NCI-H1105 treated with DMSO at 0.1 percent for 48 hours (cell line): ENCODE measurements at places on chromosomes 5 and 9.
A peak's percentile ranks its signal among the peaks of the same experiment; 100 is the strongest.

- no peak for DNase-seq
These were observed 14.3 kb downstream of the OR2V2 start for GRCh38 chr5:181161534-181162175.

DNA sequence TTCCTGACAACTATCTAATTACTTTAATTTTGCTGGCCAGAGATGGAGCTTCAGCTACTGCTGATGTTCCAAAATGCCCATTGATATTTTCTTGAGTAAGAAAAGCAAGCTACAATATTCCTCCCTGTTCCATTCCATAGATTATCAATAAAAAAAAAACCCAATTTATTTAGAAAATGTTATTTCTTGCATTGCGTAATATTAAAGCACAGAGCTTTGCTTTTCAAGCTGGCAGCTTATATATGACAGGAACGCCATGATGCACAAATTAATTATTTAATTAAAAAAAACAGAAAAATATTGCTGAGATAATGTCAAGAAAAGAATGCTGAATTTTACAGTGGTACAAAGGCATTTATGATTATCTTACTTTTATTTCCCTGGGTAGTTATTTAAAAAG, 47.9 kb downstream of the TRPM3 start:
- DNase-seq = no peak

GRCh38 chr5:67115817-67116216, 80.8 kb downstream of the CD180 start:
- DNase-seq = no peak

GRCh38 chr5:138884554-138884953, 9.4 kb upstream of the LRRTM2 start:
- no peak for DNase-seq

GRCh38 chr9:136357202-136357725, 6.3 kb downstream of the DNLZ start:
- DNase-seq = no peak

- no peak for DNase-seq
These were observed 340.9 kb downstream of the EFNA5 start for GRCh38 chr5:107329850-107330249.

DNA sequence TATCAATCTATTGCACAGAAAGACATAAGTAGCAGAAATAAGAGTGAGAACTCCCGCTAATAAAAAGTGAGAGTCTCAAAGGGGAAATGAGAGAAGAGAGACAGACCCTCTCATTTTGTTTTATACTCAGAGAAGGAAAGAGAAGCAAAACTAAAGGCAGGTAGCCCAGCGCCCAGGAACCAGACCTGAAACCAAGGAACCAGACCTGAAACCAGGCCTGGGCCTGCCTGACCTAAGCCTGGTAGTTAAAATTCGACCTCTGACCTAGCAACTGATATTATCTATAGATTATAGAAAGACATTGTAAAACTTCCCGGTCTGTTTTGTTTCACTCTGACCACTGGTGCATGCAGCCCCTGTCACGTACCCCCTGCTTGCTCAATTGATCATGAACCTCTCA, 134.5 kb upstream of the SEMA6A start:
- no peak for DNase-seq

DNA sequence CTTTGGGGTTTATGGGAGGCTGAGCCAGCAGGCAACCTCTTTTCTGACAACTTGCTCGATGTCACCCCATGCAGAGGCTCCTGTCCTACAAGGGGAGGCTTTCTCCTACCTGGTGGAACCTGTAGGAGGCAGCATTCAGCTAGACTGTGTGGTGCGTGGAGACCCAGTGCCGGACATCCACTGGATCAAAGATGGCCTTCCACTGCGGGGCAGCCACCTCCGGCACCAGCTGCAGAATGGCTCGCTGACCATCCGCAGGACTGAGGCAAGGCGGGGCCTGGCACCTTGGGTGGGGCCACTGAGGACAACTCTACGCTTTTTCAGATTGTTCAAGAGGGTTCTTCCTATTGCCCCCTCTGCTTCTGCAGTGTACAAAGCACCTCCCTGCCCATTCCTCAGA, 36.1 kb upstream of the ASS1 start:
- no peak for DNase-seq

- no peak for DNase-seq
These were observed 29.6 kb downstream of the SAR1B start for GRCh38 chr5:134603059-134603458.

- DNase-seq = no peak
These were observed 97.3 kb downstream of the CFAP90 start for GRCh38 chr5:7753596-7753995.

GRCh38 chr9:36499174-36499890, 73.4 kb upstream of the MELK start:
- peak; percentile 89 for DNase-seq

GRCh38 chr9:124611106-124611505, 103.9 kb upstream of the NR5A1 start:
- no peak for DNase-seq

- DNase-seq = no peak
These were observed 37.8 kb downstream of the BHMT start for GRCh38 chr5:79149433-79149832.

GRCh38 chr5:6107675-6108539, 270.4 kb downstream of the MED10 start:
- no peak for DNase-seq

DNA sequence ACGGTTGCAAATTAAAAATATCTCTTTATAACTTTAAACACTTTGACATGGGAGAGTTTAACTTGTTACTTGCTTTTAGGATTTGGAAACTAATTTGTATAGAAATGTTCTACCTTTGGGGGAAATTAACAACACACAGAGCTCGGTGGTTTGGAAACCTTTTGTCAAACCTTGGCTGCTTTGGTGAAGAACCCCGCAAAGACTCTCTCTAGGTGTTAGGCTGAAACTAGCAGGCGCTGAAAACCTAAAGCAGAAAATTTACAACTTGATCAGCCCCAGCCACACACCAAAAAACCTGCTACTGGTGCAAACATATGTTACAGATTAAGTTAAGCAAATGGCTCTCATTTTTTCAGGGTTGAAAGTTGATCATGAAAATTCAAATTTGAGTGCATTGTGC, 25.8 kb downstream of the NR2F1 start:
- DNase-seq = no peak

GRCh38 chr9:91678807-91679580, 255.4 kb upstream of the NFIL3 start:
- no peak for DNase-seq

GRCh38 chr5:43193181-43193893, 1.3 kb downstream of the NIM1K start:
- DNase-seq = peak; percentile 70

GRCh38 chr5:135705141-135705631, 126.4 kb upstream of the CXCL14 start:
- DNase-seq = no peak

DNA sequence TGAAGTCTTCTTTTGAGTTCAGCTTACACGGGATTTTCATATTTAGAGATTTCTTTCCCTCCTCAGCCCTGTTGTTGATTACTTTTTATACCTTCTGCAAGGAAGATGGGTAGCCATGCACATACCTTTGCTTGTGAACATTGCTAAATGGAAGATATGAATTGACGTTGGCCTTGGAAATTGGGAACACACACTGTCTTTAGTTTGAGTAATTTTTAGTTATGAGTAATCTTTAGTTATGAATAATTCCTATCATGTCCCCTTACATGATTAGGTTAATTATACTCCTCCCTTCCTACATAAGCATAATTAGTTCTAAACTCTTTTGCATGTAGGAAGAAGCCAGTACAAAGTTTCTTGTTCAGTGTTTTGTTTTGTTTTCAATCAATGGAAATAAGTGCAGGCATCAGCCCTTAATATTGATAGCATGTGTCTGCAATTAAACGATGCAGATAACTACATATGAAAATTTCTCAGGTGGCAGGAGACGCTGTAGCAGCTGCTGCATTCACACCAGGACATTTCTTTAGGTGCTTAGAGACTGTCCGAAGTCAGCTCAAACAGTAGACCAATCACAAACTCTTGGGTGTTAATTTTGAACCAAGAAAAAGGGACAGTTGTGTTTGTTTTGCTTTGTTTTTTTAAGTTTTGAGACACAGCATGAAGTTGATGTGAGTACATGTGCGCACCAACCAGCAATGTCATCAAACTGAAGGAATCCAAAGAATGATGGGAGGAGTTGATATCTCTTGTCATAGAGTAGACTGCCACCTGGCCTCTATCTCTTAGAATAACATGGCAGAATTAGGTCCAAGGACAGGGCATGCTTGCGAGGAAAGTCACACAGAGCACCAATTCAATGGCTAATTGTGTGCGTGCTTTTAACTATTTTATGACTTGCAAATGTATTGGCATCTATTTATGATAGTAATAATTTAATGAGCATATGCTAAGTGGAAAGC, 51.4 kb downstream of the SMARCA2 start:
- DNase-seq = no peak

DNA sequence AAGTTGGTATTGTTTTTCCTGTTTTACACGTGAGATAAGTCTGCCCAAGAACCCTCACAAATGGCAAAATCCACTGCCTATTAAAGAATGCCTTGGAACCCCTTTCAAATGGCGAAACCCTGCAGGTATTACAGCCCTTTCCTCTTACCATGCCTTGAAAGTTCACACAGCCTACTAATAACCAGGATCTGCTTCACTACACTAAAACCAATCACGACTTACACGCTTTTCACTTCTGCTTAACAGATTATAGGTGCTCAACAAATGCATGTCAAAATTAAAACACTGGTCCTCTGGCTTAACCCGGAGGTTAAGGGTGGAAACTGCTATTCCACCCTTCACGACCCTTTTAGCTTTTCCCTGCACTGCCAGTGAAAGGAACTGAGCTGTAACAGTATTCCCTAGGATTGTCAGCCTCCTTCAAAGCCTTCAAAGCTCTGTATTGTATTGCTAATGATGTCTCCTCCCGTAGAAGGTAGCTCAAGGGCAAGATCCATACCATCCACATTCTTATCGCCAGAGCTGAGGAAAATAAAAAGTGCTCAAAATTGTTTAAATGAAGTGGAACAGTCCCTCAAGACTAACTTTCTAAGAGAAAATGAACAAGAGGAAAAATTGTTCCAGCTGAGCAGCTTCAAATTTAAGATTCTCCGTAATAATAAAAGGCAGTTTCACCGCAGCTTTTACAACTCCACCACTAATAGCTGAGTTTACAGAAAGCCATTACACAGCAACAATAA, 997 bp downstream of the AUH start:
- no peak for DNase-seq

GRCh38 chr5:34047774-34048572, 5.0 kb upstream of the C1QTNF3 start:
- no peak for DNase-seq

DNA sequence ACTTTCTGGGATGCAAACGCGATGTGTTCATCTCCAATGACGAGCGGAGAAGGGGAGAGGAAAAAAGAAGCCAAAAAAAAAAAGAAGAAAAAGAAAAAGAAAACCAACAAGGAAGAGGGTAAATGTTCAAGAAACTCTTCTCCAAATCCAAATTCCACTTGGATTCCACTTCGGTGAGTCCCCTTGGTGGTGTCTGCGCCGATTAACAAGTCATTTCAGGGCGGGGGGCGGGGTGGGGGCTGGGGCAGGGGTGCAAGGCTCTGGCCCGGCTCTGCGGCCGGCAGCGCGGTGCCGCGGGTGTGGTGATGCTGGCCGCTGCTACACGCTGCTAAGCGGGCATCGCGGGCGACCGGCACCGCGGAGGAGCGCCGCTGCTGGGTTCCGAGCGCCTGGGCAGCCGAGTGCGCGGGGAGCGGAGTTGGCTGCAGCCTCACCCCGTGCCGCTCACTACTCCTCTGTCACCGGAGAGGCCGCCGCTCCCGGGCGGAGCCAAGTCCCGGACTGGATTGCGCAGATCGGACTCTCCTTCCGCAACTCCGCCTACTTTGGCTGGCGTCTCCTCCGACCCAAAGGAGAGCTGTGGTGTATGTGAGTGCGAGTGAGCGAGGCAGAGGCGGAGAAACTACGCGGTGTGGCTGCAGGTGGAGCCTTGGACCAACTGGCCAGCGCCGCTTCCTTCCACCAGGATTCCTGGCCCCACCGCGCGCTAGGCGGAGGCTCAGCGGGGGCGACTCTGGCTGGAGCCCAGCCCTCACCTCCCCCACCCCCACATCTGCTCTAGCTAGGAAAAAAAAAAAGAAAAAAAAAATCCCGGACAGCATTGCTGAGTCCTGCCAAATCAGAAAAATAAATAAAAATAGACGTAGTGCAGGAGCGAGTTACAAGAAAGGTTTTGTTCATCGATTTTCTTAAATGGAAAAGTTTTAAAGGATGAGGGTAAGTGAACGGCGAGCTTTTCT, at the start of gene SEMA6A:
Gene SEMA6A, minus strand, starts transcription at position 457 of the 959 bp plus-strand sequence. CDS start 69,879 bp downstream, outside the sequence.
- DNase-seq = peak; percentile 38

- DNase-seq = no peak
These were observed 28.8 kb downstream of the ANXA6 start for GRCh38 chr5:151128817-151129216.
